ENCODE measurements at places on chromosomes 3 and 15.

GRCh38 chr3:88112289-88112688, 37.5 kb upstream of the C3orf38 start:
- DNase-seq, result no peak

- no peak for DNase-seq
These were observed 72.8 kb downstream of the PPM1L start for GRCh38 chr3:160828880-160829279.

DNA sequence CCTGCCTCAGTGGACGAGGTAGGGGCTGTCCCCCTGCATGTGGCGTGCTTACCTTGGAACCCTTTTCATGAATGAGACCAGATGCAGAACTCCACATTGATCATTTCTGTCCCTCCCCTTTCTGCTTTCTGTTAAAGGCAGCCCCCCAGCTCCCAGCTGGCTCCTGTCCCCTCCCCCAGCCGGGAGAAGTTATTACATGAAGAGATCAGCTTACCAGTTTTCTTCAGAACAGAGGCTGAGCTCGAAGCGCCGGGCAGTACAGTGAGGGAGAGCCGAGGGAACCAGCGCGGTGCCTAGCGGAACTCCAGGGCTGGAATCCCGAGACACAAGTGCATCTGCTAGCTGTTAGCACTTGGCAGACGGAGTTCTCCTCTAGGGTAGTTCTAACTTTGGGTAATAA, 263.3 kb upstream of the NR2E3 start:
- DNase-seq, result no peak

GRCh38 chr3:49313896-49314688, 25.8 kb downstream of the USP4 start:
- no peak for DNase-seq

GRCh38 chr3:189355481-189356201, 183.9 kb downstream of the TPRG1 start:
- DNase-seq, result peak; percentile 52
